AG10803 (cell line): ENCODE measurements at places on chromosomes 3 and 15.

DNA sequence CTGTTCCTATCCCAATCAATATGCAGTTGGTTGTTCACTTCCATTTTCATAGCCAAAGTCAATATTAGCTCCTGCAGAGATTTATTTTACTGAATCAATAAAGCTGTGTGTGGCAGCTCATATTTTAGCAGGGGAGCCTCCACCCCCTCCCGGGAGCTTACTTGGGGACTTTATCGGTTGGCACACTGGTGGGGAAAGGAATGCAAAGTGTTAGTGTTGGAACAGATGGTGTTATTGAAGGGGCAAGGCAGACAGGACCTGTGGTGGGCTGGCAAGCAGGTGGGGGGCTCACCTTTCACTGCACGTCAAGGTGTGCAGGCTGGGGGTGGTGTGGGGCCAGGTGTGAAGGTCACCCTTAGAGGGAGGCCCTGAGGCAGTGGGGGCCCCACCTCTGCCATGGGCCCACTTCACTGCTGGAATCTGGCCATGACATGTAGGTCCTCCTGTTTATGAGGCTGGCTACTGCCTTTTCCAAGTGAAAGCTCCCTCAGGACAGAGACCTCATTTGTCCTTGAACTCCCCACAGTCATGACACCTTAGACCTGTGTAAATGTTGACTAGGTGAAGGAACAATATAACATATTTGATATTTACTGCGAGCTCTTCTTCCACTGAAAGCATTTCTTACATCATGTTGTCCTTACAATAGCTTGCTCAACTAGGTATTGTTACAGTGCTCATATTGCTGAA is 44.0 kb upstream of the SEC22A start:
- DNase-seq, result no peak

DNA sequence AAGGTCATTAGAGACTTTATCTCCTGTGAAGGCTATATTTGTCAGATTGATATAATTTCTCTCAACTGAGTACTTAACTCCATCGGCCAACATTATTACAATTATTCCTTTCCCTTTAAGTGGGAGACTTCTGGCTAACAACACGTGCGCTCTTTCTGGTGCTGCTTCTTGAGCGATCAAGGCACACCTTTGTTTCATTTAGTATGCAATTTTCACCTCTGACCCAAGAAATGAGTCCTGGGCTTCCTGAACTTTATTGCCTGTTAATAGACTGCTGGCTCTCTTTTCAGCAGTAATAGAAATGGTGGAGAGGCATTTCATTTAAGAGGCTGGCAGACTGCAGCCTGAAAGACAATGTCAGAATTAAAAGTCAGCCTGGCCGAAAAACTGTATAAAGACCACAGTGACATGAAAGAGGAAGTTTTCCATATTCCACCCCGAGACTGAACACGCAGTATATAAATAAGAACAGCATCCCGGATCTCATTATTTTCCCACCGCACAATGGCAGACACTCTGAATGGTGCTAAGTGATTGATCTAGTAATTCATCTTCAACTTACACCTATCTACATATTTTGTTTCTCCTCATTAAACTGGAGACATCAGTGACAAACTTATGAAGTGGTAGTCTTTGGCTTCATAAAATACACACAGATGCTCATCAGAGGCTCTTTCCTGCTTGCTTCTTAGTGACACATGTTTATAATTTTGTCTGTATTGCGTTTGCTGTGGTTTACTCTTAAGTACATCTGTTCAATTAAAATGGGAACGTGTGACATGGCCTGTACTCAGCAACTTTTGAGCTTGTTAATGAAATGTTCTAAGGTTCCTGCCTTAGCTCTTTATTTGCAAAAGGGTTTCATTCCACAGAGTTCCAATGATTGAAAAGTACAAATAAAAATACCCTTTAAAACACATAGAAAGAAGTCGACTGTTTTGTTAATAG is 299.9 kb downstream of the MECOM start:
- no peak for DNase-seq

GRCh38 chr3:162701211-162701610 is 1204.6 kb downstream of the OTOL1 start:
- no peak for DNase-seq

DNA sequence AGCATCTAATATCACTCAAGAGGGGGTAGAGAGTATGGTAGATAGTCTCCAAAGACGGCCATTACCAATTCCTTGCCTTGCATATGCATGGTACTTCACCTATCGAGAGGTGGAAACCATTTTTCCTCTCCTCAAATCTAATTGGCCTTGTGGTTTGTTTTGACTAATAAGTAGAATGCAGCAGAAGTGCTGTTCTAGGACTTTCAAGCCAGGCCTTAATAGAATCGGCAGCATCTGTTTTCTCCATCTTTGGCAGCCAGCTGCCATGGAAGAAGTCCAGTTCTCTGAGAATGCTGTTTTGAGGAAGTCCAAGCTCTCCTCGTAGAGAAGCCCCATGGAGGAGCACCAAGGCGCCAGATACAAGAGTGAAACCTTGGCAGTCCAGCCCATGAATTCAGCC is 59.1 kb upstream of the RASGRP1 start:
- DNase-seq, result peak; percentile 8

DNA sequence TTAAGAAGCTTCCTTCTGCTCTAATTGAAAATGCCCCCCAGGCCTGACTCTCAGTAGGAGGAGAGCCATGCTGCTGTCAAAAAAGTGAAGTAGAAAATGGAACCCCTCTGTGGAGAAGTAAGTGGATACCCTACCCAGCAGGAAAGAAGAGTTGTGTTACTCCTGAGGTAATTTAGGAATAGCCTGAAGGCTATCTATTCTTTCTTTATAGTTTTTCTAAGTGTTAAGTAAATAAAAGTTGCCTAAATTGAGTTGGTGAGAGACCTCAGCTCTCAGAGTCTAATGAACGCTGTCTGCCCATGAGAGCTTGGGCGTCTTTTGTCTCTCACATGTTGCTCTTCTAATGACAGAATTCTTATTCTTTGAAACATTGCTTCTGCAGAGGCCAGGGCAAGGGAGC is 116.2 kb downstream of the NSUN3 start:
- no peak for DNase-seq

- peak; percentile 26 for DNase-seq
These were observed 40.4 kb upstream of the PXYLP1 start for GRCh38 chr3:141191097-141191749.

DNA sequence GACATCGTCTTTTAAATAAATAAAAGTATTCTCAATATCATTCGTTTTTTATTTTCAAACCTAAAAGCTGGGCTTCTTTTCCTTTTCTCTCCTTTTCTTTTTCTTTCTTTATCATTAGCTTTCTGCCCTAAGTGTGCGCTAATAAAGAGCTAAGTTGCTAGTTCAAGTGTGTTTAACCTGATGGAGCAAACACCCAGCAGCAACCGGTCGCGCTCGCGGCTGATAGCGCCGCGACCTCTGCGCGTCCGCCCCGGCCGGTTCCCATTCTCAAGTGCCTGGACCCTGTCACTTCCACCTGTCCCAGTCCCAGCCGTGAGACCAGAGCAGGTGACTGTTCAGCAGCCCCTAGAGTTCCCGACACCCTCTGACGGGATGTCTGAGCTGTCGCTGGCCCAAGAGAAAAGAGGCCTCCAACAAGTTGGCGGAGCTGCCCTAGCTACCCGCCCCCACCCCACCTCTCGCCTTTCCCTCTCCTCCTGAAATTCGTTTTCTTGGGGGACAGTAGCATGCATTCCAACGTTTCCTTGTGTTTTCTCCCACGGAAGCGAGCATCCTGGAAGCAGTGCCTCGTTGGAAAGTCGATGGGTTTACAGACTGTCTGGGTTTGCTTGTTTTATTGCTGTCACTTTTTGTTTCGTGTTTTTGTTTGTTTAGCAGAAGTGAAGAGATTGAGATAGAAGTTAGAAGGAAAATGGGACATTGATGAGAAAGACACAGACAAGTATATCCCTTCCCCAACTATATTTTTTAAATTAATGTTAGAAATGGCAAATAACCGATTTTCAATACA is 3.1 kb upstream of the MECOM start:
- DNase-seq, result no peak

- DNase-seq, result no peak
These were observed 14.7 kb upstream of the CSTA start for GRCh38 chr3:122310361-122310760.

GRCh38 chr3:117793622-117794265 is 1084.2 kb downstream of the TUSC7 start:
- DNase-seq, result no peak

DNA sequence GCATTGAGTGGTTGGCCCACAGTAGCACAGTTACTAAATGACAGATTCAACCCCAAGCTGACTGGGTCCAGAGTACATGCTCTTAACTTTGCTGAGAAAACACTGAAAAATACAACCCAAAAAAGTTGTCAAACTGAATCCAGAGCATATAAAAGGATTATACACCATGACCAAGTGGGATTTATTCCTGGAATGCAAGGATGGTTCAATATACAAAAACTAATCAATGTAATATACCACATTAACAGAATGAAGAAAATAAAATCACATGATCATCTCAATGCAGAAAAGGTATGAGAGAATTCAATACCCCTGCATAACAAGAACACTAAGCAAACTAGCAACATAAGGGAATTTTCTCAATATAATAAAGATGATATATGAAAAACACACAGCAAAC is 98.5 kb downstream of the STAG1 start:
- no peak for DNase-seq

DNA sequence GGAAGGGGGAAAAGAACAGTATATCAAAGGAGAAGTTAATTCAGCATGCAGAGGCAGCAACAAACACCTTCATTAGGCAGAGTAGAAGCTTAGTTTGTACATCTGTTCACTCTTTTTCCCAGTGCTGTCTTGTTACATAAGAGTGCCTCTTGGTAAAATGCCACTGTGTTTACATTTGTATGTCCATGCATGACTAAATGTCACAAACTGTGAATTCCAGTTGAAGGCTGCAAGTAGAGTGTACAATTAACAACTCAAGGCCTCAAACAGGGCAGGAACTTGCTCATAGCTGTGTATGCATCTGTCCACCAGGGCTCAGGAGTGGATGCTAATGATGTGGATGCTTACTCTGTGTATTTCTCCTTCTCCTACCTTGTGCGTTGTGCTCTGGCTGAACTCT is 214.2 kb upstream of the TPM1 start:
- no peak for DNase-seq

- no peak for DNase-seq
These were observed 237.5 kb upstream of the ROPN1 start for GRCh38 chr3:124229420-124229819.

DNA sequence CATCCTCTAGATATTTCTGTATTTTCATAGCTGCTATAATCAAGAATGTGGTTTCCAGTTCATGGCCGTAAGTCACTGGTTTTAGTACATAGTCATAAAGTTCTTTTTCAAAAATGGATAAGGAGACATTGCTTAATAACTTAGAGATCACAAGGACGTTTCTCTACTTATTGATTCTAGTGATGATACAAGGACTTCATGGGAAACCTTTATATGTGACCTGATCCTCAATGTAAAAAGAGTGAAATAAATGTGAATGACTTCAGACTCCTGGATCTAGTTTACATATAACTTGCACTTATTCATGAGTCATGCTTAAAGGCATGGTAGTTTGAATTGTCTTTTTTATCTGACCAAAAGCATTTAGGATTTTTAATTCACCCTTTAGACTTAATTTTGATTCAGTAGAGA is 35.2 kb downstream of the TSC22D2 start:
- no peak for DNase-seq

- DNase-seq, result no peak
These were observed 30.0 kb downstream of the SLC6A11 start for GRCh38 chr3:10845839-10846656.

GRCh38 chr3:17852217-17852616 is 109.8 kb upstream of the TBC1D5 start:
- no peak for DNase-seq

DNA sequence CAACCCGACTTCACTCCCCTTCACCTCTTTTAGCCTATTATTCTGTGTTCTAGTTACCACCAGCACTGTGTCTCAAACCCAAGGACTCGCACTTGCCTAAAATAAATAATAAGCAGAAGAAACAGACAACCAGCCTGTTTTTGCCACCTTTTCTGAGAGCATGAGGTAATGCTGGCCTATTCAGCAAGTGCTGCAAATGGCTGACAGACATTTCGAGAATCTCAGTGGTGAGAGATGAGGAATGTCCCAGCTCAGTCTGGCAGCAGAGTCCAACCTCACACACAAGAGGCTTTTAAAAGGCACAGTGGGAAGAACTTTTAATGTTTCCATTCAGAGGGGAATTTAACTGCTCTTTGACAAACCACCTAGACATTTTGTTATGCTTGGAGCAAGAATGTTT is 143.3 kb upstream of the GMNC start:
- no peak for DNase-seq

- DNase-seq, result no peak
These were observed 521.7 kb downstream of the MAGI1 start for GRCh38 chr3:65516998-65517397.

DNA sequence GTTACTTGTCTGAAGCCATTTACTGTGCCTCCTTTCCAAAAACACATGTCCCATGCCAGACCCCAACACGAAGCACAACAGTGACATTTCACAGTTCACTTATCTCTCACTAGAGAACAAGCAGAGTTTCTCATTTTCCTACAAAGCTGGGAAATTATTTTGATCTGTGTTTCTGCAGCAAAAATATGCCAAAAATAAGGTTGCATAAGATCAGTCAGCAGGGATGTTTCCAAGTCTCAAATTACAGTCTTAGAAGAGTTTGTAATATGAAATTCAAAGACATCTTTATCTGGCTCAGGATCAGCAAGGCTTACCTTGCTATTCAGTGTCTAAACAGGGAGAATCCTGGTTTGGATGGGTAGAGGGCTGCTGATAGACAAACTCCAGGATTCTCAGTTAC is 75.5 kb downstream of the GJD2 start:
- no peak for DNase-seq

GRCh38 chr3:143307613-143308183 is 188.1 kb downstream of the CHST2 start:
- peak; percentile 40 for DNase-seq

GRCh38 chr15:41544650-41545015 is 576 bp upstream of the RPAP1 start:
- peak; percentile 93 for DNase-seq

DNA sequence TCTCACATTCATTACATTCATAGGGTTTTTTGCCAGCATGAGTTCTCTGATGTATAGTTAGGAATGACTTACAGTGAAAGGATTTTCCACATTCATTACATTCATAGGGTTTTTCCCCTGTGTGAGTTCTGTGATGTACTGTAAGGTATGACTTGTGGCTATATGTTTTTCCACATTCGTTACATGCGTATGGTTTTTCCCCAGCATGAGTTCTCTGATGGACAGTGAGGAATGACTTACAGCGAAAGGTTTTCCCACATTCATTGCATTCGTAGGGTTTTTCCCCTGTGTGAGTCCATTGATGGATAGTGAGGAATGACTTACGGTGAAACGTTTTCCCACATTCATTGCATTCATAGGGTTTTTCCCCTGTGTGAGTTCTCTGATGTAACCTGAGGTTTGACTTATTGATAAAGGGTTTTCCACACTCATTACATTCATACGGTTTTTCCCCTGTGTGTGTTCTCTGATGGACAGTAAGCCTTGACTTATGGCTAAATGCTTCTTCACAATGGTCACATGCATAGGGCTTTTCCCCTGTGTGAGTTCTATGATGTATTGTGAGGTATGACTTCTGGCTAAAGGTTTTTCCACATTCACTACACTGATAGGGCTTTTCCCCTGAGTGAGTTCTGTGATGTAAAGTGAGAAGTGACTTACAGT is 47.4 kb downstream of the ZNF717 start:
- DNase-seq, result no peak

GRCh38 chr3:193857996-193858395 is 265.0 kb downstream of the OPA1 start:
- peak; percentile 99 for DNase-seq

GRCh38 chr3:25587094-25587493 is 77.6 kb downstream of the TOP2B start:
- DNase-seq, result no peak
